Right lung (tissue), 10 donors: ENCODE measurements at places on chromosomes 12 and 14.

DNA sequence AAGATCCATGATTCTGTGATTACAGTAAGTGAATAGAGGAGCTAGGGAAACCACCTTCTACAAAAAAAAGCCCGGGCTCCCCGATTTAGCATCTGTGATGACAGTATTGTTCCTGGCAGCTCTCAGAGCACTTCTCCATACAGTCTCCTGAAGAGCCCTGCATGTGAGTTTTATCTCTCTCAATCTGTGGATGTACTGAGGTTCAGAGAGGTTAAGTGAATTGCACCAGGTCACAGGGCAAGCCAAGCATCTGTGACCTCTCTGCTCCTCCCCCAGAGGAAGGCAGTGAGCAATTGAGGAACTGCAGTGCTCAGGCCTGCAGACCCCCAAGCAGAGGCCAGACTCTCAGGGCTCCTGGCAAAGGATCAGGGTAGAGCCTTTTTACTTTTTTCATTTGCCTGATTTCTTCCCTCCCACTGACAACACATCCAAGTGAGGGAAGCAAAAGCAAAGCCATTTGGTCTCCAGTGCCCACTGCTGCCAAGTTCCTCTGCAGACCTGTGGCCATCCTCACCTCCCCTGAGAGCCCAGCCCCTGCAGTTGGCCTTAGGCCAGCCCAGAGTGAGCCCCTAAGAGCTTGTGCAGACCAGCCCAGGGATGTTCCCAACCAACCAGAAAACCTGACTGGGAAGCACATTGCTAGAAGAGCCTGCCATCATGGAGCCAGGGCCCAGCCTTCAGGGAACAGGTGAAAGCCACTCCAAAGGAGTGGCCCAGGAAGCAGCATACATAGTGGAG is 47.6 kb upstream of the PNMA1 start:
- DNase-seq: no peak

GRCh38 chr14:95666450-95666849 is 19.8 kb upstream of the TCL1B start:
- DNase-seq: no peak

DNA sequence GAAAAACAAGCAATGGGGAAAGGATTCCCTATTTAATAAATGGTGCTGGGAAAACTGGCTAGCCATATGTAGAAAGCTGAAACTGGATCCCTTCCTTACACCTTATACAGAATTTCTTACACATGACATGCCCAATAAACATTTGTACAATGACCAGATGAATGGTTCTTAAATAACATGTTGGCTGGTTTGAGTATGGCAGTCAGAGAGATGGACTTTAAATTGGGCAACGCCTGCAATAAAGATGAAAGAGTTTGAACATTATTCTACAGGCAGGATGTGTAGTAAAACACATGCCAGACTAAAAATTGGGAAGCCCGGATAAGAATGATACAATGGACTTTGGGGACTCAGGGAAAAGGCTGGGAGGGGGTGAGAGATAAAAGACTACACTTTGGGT is 360.6 kb upstream of the KITLG start:
- no peak for DNase-seq

- no peak for DNase-seq
Measured at GRCh38 chr14:106276326-106277267, 750.2 kb downstream of the TMEM121 start.

- no peak for DNase-seq
Measured at GRCh38 chr12:6936636-6937480, 6.8 kb upstream of the RNU7-1 start.
